ENCODE measurements at places on chromosomes 1 and 21.

DNA sequence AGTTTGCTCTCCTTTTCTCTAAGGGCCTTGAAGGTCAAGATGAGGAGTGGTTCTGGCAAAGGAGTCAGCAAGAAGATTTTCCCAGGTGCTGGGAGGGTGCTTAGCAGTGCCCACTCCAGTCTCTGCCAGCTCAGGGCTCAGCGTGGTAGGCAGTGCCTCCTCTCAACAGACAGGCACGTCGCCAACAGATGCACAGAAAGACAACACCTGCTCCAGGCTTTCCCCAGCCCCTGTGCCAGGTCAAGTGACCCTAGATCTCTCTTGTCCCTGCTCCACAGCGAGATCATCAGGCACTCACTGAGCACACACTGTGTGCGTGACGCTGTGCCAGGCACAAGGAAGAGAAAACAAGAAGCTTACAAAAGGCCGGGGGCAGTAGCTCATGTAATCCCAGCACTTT, 86.0 kb downstream of the CASZ1 start:
- DNase-seq: no peak

DNA sequence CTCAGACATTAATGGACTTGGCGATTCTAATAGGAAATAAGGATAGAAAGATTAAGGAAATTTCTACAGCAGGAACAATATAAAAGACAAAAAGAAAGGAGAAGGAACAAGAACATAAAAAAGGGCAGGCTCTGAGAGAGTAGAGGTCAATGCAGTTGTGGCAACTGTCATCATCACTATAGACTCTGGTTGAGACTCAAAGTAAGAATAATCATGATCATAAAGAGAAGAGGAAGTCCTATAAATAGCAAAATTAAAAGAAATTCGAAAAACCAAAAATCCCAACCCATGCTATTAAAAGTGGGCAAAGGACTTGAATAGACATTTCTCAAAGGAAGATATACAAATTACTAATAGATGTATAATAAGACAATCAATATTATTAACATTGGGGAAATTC, 14.4 kb upstream of the XCL1 start:
- no peak for DNase-seq

DNA sequence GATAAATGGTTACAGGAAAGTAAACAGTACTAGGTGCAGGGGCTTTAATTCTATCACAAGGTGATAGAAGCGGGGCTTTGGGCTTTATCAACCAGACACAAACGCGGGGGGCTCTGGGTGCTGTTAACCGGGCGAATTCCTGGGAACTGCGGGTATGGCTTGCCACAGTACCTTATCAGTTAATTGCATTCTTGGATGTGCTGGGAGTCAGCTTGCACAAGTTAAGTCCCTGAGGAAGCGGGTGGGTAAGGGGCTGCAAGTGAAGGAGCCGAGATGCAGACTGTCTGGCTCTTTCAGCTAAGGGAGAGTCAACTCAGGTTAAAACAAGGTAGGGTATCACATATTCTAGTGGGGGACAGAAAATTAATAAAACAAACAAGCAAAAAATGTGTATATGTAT, 661 bp downstream of the GBP4 start:
- DNase-seq: no peak

- DNase-seq: no peak
Observed at GRCh38 chr1:172145231-172145651, 275.2 kb upstream of the C1orf105 start.

- DNase-seq: no peak
Observed at GRCh38 chr1:74343216-74343615, 108.0 kb downstream of the TNNI3K start.

GRCh38 chr1:86421601-86422280, 2.2 kb upstream of the CLCA2 start:
- DNase-seq: no peak

GRCh38 chr1:40922969-40923368, 56.5 kb upstream of the CTPS1 start:
- no peak for DNase-seq

DNA sequence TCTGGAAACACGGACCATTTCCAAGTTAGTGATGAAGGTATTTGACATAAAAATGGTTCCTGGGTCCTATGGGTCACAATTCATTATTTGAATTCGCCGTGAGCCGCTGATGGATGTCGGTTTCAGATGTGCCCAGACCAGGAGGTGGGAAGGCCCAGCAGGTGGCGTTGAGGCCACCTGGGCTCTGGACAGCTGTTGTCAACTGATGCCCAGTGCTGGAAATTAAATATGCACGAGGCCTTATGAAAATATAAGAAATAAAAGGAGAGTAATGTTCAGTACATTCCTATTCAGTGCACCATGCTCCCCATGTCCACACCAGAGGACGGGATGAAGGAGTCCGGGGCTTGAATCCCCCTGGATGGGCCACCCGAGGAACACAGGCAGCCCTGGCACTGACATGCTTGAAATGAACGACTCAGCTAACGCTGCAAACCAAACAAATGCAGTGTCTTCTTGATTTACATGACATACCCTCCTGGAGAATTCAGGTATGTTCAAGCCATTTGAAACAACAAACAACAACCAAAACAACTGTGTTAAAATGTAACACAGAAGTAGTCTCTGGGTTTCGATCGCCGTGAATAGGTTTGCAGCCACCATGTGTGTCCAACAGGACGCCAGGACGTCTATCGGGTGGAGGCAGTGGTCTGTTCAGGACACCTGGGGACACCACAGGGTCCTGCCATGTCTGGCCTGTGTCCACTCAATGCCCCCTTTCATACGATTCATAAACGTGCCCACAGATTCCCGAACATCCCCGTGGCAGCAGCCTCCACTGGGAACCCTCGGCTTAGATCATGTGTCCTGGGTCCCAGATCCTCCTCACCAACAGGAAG, 6.1 kb downstream of the TFF3 start:
- no peak for DNase-seq

GRCh38 chr1:244995602-244996400, 131.5 kb upstream of the HNRNPU start:
- no peak for DNase-seq

- DNase-seq: no peak
Observed at GRCh38 chr1:203898458-203899352, 37.3 kb downstream of the SNRPE start.

- no peak for DNase-seq
Observed at GRCh38 chr1:54547601-54548388, at the start of gene ACOT11. TSS of gene ACOT11 (plus strand) at chr1:54548228. CDS start at chr1:54548310, 82 bp downstream.

GRCh38 chr1:209503196-209503595, 80.3 kb upstream of the CAMK1G start:
- no peak for DNase-seq

DNA sequence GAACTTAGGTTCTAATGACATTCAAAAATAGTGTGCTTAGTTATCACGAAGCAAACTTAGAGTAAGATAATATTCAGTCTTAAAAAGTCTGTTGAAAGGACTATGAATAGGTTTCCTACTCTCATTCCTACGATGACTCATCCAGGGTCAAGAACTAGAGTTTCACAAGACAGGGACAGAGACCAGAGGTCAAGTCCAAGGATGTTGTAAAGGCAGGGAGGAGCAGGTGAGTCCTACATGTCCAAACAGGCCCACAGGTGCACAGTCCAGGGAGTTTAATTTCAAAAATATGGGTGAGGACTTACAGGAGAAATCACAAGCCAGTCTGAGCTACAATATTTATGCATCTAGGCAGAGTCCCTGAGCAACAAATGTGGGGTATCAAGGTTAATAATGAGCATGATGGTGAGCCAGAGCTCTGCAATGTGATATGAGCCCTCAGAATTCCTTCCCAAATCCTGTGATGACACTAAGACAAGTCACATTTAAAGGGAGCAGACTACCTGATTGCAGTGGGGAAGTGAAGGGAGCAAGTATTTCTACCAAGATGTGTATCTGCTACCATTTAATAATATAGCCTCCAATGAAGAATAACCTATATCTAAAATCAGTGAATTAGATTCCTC, 100.0 kb upstream of the NRIP1 start:
- no peak for DNase-seq

- no peak for DNase-seq
Observed at GRCh38 chr1:95033843-95034242, 38.9 kb downstream of the ALG14 start.

GRCh38 chr21:26072666-26073615, 97.6 kb downstream of the APP start:
- DNase-seq: no peak

DNA sequence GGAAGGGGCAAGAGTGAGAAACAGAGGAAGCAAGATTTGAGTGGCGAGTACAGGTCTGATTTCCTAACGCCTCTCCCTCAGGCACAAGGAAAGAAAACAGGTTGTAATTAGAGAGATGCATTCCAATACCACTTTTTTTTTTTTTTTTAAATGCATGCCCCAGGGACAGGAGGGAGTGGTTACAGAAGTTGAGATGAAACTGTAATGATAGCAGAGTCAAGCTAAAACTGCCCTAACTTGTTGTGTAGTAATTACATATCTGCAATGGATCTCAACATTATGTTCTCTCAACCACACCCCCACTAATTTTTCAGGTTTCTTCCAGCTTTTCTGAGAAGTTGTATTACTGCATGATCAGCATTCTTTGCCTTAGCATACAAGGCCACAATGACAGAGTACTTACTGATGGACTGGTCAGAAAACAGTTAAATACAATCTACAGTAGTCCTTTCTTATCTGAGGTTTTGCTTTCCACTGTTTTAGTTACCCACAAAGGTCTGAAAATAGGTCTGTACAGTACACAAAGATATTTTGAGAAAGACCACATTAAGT, 5.5 kb downstream of the ETV3 start:
- DNase-seq: no peak

- DNase-seq: no peak
Observed at GRCh38 chr21:43467785-43468184, 40.9 kb upstream of the SIK1 start.

DNA sequence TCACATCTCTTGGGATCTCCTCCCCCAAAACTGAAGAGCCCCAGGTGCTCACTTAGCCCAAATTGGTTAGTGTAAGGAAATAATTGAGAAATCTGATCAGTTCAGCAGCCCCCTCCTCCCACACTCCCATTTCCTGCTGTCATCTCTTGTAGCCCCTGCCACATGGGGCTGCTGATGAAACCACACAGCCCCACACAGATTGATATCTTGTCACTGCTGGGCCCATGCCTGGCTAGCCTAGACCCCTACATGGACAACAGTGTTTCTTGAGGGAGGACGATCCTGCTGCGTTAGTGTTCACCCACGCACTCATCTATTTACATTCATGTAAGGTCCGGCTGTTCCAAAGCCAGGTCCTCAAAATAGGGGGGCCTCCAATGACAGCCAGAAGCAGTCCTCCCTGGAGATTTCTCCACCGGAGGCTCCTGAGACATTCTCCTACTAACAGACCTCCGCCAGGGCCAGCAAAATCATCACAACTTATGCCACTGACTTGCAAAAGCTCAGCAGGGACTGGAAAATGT, 23.9 kb upstream of the RXRG start:
- no peak for DNase-seq

DNA sequence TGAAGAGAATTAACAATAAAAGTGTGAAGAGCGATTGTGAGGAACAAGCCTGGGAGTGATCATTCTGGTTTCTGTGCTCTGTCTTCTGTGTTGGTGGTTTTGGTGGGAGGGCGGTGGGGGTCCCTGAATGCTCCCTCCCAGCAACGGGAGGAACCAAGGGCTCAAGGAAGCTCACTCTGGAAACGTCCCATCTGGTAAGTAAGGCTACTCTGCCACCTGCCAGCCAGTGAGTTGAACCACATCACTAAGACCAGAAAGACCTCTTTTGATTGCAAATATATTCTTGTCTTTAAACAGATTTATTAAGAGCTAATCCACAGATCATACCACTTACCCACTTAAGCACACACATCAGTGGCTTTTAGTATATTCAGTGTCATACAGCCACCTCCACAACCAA, 125.0 kb downstream of the PRDM2 start:
- DNase-seq: no peak

- no peak for DNase-seq
Observed at GRCh38 chr1:14800500-14801076, 202.1 kb downstream of the KAZN start.

- no peak for DNase-seq
Observed at GRCh38 chr1:905071-905749, 18.5 kb upstream of the SAMD11 start.

DNA sequence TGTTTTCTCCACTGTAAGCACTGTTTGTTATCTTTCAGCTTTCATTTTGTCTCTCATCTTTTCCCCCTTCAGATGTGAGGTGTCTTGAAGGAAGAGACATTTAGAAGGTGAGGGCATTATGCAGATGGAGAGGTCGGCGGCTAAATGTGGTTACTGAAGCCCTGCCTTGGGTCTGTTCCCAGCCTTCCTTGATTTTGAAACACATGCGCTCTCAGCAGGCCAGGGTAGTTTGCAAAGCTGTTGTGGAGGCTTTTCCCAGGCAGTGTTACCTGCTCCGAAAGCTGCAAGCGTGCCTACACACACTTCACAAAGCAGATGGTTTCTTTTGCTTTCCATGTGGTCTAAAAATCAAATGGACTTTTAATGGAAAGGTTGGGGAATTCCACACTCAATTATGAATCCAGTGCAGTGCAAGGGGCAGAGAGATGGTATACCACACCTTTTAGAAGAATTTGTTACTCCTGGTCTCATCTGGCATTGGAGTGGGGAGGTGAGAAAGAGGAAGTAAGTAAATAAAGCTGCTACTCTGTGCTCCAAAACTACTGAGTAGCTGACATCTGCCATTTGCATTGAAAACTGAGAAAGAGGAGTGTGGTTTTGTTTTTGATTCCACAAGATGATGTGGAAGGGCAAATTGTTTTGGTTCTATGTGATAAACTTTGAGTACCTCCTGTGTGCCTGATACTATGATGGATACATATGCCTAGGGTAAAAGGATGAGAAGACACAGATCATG, 91.9 kb downstream of the NFIA start:
- DNase-seq: no peak

GRCh38 chr1:26059906-26060305, 7.5 kb downstream of the TRIM63 start:
- DNase-seq: no peak

GRCh38 chr1:201266774-201267173, 16.5 kb upstream of the PKP1 start:
- DNase-seq: no peak

DNA sequence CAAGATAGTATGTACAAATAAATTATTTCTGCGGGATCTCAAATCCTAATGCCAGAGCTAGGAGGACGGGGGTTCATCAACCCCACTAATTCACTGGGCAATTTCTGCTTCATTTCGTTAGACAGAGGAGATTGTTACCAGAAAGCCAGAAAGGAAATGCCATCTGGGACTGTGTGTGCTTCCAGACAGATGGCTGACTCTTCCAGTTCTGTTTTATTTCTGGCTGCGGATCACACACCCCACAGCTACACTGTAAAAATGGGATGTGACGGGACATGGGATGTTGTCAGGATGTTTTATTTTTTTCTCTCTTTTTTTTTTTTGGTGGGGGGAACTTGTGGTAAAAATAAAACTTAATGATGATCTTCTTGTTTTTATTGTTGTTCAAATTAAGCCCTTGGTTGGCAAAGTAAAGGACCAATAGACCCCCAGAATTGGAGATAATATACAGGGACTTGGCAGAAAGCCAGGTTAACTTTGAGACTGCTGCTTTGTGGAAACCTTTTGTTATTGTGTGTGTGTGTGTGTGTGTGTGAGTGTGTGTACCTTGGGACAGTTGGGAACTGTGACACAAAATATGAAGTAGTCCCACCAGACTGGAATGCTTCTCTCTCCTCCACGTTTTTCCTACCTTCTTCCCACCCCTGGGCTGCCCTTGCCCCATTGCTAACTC, 114.5 kb downstream of the NUF2 start:
- DNase-seq: no peak

All from effector CD4-positive, alpha-beta T cell (primary cell).